ENCODE measurements at places on chromosomes 4 and X.

DNA sequence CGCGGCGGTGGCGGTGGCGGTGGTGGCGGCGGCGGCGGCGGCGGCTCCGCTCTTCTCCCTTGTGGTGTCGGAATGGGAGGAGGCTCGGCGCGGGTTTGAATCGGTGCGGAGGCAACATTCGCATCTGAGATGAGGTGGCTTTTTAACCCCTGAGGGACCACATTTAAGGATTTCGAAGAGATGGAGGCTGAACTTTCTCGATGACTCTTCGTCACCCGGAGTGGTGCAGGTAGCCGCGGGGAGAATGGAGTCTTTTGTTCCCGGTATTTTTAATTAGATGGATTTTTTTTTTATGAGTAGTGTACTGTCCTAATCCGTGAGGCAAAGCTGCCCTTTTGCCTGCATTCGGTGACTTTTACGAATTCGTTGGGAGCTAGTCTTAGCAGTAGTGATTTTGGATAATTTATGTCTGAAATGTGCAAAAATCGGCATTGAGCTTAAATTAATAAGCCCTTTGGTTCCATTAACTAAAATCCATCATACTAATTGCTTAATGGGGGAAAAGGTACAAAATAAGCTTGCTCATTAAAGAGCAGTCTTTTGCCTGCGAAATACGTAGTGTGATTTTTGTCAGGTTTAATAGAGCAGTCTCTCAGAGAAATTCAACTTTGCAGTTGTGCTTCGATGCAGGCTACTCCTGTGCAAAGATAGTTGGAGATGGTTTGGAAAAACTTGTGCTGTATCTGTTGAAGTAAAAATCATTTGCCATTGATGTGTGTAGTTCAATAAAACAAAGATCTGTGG is 206.2 kb downstream of the TENM3 start:
- DNase-seq: no peak

- no peak for DNase-seq
Observed at GRCh38 chr4:185445209-185445608, 19.4 kb upstream of the UFSP2 start.

GRCh38 chrX:46737041-46737440 is 21.9 kb downstream of the SLC9A7 start:
- no peak for DNase-seq

GRCh38 chr4:108048157-108048556 is 58.5 kb downstream of the HADH start:
- DNase-seq: no peak

GRCh38 chr4:153273751-153274150 is 69.5 kb downstream of the TRIM2 start:
- no peak for DNase-seq

DNA sequence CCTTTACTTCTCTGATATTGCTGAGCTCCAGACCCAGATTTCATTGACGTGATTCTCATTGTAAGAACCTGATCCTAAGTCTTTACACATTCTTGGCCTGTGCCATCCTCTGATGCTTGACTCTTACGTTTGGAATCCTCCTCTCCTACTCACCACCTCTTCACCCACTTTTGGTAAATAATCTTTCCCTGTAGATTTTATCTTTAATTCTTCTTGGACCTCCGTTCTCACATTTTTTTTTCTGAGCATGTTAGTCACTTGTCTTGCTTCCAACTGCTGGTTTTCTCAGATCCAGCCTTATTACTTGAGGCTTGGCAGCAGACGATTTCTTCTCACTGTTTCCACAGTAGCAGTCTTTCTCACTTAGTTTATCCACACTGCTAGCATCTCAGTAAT is 12.4 kb upstream of the SH3RF1 start:
- DNase-seq: no peak

- DNase-seq: no peak
Observed at GRCh38 chrX:118603981-118604380, 108.4 kb downstream of the DOCK11 start.

DNA sequence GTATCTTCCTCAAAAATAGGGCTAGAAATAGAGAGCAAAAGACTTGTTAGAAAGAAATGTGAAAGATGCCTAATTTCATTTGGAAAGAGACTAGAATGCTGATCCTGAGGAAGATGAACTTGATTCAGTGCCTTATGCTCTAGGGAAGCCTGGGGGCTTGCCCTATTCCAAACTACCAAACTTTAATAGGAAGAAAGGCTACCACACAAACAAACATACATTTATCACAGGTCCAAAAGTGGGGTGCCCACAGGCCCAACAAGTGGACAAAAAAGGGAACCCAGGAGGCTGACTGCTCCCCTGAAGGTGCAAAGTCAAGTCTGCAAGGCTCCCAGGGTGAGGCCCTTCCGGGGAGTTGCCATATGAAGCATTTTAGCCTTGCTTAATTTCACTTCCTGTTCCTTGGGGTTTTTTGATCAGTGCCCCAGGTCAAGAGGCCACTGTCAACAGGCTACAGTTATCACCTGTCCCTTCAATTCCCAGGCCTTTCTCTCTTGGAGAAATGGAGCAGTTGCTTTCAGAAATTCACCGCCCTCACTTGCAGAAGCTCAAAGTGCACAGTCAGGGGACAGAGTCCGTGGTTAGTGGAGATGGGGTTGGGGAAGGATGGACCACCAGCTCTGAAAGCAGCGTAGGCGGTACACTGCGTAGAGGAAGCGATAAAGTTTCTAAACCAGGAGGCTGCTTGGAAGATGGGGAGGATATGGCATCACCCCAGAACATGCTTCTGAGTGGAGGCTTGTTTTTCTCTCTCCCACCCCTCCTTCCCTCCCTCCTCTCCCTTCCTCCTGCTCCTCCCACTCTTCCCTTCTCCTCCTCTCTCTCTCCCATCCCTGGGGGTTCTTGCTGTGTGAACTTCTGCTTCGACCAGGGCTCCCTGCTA is 36.4 kb downstream of the TMEM154 start:
- DNase-seq: no peak

DNA sequence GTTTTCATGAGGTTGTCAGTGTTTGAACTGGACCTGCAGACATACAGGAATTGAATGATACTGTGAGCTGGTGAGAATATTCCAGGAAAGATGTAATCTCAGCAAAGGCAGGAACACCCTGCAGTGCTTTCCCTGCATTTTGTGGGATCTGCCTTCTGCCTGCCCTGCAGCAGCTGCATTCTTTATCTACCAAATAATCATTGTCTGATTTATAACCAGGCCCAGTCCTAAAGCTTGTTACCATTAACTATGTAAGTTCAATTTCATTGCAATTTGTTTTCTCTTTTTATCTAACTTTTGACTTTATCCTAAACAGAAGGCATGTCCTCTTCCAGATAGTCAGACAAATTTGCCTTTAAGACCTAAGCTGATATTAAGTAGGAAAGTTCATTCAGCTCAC is 99.8 kb upstream of the NOCT start:
- no peak for DNase-seq

- no peak for DNase-seq
Observed at GRCh38 chrX:50643525-50644137, 170.4 kb downstream of the SHROOM4 start.

DNA sequence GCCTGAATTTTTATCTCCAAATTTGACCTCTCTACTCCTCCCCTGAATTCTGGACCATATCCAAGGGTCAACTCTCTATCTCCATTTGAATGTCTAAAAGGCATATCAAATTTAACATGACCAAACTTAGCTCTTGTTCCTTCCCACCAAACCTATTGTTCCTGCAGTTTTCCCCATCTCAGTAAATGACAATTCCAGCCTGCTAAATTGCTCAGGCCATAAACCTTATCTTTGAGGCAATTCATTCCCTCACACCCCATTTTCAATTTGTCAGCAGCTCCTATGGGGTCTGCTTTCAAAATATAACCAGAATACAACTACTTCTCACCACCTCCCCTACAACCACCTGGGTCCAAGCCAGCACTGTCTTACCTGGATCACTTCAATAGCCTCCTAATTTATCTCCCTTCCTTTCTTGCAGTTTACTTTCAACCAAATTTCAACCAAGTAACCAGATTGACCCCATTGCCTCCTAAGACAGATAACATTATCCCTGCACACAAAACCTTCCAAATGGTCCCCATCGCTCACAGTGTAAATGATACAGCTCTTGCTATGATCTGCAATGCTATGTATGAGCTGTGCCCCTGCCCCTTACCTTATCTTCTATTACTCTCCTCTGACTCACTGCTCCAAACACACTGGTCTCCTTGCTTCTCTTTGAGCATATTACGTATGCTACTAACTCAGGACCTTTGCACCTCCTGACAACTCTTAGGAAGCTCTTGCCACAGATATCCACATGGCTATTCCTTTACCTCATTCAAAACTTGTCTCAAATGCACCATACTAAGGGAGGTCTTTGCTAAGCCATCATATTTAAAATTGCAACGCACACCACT is 66.0 kb downstream of the CAMK2D start:
- DNase-seq: no peak

DNA sequence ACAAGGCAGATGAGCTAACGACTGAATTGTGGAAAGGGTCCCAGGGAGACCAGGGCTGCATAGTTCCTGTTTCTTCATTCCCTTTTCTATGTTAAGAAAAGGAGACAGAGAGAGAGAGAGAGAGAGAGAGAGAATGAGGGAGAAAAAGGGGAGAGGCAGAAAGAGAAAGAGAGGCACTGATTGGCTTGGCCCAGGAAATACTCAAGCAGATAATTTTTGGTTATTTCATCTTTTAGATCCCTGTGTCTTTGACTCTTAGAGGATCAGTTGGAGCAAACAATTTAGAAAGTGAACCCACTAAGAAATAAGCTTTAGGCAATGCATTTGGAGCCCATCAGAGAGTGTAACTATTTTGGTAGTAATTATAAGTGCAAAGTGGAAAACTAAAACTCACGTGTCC is 103.4 kb downstream of the CEP44 start:
- no peak for DNase-seq

DNA sequence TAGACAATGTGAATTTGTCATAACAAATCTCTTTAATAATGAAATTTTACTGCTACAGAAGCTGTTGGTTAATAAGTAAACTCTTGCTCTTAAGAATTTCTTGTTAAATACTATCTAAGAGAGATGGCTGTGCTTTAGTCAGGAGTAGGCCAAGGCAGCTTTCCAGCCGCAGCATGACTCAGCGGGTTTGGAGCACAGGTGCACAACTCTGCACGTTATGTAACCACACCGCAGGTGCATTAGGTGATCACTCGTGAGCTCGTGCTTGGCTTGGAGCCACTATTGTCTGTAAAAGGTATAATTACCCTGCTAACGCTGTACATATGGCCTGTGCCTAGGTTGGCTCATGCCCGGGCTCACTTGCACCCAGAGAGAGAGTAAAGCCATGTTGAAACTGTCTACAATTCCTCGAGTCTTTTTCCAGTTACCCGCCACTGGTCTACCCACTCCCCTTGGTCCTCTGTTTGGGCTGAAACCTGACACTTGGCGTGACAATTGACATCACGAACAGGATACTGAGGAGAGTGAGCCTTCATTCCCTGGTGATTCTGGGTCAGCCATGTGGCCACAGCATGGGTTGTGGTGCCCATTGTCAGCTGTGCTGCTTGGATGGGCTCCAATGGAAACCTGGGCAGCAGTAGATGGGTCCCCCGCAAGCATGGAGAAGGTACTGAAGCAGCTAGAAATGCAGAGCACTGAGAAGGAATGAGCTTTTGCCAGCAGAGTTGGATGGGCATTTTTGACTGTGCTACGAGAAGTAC is 18.4 kb upstream of the ANAPC4 start:
- no peak for DNase-seq

DNA sequence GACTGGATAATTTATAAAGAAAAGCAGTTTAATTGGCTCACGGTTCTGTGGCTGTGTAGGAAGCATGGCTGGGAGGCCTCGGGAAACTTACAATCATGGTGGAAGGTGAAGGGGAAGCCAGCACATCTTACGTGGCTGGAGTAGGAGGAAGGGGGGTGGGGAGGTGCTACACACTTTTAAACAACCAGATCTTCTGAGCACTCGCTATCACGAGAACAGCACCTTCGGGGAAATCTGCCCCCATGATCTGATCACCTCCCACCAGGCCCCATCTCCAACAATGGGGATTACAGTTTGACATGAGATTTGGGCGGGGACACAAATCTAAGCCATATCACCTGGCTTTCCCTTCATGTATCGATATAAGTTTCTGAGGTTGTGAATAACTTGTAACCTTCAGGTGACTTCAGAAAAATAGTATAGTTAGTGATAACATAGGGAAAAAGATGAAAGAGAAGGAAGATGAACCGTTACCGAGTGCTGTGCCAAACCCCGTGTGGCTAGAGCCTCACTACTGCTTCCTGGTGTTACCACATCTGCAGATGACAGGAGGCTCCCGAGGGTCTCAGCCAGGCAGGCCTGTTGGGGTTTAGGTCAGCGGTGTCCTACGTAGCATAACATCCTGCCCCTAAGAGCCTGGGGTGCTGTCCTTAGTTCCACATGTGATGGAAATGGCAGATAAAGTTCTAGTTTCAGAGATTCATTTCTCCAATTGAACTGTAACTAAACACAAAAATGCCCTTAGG is 103.5 kb downstream of the TNIP2 start:
- no peak for DNase-seq

DNA sequence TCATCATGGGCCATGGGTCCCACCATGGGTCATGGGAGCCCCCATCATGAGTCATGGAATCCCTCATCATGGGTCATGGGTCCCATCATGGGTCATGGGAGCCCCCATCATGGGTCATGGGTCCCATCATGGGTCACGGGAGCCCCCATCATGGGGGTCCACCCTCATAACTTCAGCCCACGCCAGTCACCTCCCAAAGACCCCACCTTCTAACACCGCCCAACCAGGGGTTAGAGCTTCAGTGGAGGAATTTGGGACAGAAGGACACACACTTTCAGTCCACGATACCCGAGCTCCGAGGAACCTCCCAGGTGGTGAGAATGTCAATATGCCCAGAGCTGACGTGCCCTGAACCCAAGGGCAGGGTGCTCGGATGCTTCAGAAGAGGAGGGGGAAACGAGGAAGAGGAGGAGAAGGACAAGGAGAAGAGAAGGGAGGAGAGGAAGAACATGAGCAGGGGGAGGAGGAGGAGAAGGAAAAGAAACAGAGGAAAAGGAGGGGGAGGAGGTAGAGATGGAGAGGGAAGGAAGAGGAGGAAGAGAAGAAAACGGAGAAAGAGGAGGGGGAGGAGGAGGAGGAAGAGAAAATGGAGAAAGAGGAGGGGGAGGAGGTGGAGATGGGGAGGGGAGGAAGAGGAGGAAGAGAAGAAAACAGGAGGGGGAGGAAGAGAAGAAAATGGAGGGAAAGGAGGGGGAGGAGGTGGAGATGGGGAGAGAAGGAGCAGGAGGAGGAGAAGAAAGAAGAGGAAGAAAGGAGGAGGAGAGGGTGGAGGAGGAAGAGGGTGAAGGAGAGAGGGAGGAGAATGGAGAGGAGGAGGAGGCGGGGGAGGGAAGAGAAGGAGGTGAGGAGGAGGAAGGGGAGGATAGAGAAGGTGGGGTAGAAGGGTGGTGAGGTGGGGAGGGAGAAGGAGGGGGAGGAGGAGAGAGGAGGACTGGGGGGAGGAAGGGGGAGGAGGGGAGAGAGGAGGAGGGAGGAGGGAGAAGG is 17.7 kb downstream of the IL3RA start:
- no peak for DNase-seq

GRCh38 chr4:157291071-157291470 is 70.5 kb downstream of the GRIA2 start:
- no peak for DNase-seq

- DNase-seq: no peak
Observed at GRCh38 chr4:11214281-11214680, 214.4 kb downstream of the HS3ST1 start.
